ENCODE measurements at places on chromosomes 1 and 21.

DNA sequence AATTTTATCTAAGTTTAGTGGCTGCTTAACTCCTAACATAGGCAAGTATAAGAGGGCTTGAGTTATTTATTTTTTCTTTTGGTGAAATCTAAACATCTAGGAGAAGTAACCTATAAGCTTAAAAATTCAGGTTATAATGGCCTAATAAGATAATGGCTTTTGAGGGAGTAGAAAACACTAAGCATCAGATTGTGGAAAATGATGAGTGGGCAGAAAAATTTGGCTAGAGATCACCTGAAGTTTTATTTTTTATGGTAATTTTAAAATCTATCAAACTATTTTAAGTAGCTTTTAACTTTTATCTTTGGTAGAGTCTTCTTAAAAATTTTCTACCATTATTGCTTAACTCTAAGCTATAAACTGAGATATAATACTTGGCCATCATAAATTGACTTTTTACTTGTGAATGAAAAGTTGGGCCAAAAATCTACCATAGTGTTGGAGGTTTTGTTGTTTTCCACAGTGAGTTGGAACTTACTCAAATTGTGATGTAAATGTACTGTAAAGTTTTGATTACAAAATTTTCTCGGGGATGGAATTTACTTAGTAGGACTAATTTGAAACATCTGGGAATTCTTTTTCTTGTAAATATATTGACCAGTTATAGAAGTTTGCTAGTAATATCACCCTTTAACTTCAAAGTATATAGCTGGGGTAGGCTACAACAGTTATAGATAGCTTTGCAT, 63.9 kb downstream of the USP25 start:
- DNase-seq: no peak

DNA sequence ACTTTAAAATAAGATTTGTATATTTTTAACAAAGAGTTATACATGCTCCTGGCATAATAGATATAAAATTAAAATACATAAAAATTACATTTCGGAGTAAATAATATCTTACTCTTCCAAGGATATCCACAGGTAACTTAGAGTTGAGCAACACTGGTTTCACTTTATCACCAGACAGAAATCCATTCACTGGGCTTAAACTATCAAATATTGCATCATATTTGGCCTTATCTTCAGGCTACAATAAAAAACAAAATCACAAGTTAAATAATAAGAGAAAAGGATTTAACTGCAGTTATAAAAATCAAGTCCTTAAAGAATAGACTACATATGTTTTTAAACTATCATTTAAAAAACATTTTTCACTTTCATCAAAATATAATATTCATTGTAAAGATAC, 55.5 kb downstream of the EPS15 start:
- DNase-seq: no peak

- no peak for DNase-seq
These were observed 760 bp downstream of the PEX14 start for GRCh38 chr1:10475510-10475909.

- no peak for DNase-seq
These were observed 26.1 kb downstream of the ACOT7 start for GRCh38 chr1:6367381-6368012.

- no peak for DNase-seq
These were observed 7.4 kb upstream of the EDEM3 start for GRCh38 chr1:184761969-184762485.

- DNase-seq: no peak
These were observed 90.8 kb upstream of the TNFSF4 start for GRCh38 chr1:173297798-173298391.

- peak; percentile 9 for DNase-seq
These were observed 44.5 kb upstream of the CRNN start for GRCh38 chr1:152458384-152459185.

- DNase-seq: peak; percentile 42
These were observed 26.5 kb upstream of the PLA2G2C start for GRCh38 chr1:20212685-20213331.

DNA sequence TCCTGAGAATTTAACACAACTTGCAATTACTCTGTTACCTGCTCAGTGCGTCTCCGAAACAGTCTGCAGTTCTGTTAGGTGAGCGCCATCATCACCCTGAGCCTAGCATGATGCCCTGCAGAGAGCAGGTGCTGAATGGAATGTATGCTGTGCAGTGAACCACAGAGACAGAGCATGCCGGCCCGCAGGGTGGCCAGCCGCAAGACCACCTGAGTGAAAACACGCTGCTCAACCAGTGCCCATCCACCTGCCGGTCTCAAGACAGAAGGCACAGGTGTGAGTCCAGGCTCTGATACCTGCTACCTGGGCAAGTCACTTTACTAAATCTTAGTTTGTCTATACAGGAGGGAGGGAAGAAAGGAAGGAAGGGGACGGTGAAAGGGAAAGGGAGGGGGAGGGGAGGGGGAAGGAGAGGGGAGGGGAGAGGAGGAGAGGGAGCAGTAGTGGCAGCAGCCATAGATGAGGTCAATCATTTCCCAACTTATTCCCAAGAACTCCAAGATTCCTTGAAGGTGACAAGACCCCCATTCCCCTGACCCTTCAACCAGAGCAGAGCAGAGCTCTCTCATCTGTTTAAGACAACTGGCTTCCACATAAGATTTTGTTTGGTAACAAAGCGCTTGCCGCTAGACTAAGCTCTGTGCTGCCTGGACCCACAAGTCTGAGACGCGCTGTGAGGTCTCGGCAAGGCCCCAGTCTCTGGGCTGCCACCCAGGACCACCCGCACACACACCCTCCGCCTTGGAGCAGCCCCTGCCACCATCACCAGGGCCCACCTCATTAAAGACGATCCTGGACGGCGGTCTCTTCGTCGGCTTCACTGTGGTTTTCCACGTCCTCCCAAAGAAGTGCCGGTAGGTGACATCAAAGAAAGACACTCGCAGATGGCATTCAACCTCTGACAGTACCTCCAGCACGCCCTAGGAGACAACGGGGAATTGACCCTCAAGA, 14.5 kb downstream of the NPHP4 start:
- no peak for DNase-seq

Measured in NCI-H748 treated with DMSO at 0.1 percent for 48 hours (cell line).